ENCODE measurements at places on chromosomes 5 and 9.

DNA sequence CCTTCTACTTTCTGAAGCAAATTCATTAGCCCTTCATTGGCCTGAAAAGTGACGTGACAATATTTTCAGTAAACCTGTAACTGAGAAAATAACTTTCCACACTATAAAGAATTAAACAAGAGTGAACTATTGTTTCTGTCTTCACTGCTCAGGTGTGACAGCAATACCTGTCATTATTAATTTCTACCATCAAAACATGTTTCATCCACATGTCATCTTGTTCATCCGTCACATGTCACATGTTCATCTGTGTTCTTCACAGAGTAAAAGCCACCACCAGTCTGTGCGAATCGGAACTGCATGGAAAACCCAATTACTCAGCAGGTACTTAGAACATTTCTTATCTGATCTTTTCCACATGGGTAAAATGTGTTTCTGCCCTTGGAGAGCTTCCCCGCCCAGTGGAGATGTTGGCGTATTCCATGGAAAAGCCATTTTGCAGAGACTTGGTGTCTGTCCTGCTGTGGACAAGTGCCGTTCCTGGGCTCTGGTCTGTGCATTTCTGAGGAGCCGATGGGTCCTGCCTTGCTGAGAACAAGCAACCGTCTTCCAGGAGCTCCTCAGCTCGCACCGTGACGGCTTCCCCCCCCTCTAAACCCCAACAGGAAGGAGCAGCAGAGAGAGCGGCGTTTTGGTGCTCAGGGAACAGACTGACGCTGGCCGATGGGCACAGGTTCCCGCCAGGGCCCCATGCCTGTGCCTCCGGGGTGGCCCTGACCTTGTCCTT, 10.6 kb upstream of the EXOC3 start:
- DNase-seq = no peak

GRCh38 chr9:87515588-87516221, 18.0 kb downstream of the DAPK1 start:
- no peak for DNase-seq

DNA sequence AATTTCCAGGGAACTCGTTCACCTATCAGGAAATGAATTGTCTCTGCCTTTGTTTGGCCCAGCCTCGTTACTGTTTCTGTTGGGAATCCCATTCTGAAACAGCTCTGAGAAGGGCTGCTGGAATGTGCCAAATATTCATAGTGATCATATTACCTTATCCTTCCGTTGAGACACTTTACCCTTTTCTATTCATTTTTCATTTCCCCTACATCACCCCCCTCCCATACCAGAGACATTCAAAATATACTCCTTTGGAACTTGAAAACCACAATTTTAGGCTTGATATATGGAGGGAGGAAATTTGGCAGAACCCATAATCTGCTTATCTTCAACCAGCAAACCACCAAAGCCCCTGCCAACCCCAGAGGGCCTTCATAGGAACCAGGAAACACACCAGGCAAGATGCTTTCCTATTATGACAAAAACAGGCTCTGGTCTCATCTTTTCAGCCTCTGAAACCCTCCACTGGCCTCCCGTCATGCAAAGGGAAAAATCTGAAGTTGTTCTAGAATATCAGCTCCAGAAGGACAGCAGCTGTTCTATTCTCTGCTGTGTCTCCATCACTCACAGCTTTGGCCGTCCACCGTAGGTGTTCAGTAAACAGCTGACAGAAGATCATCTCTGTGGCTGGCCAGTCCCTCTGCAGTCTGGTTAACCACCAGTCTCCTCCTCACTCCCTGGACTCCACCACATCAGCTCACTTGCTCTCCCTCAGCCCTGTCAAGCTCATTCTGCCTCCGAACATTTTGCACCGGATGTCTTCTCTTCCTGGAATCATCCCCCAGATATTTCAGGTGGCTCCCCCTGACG, 217.2 kb upstream of the WWC1 start:
- no peak for DNase-seq

GRCh38 chr9:79346350-79347020, 225.3 kb upstream of the TLE4 start:
- no peak for DNase-seq

GRCh38 chr5:179991106-179991505, 80.5 kb downstream of the RNF130 start:
- no peak for DNase-seq

Data from activated naive CD4-positive, alpha-beta T cell (primary cell).